ENCODE measurements at places on chromosomes 11 and 22.
A peak's percentile ranks its signal among the peaks of the same experiment; 100 is the strongest.

DNA sequence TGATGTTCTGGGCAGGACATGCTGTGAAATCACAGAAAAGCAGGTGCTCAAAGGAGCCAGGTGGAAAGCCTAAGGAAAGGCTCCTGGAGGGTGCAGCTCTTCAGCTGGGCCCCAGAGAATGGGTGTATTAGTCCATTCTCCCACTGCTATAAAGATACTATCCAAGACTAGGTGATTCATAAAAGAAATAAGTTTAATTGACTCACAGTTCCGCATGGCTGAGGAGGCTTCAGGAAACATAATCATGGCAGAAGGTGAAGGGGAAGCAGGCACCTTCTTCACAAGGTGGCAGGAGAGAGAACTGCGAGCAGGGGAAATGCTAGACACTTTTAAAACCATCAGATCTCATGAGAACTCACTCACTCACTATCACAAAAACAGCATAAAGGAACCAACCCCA lies 43.1 kb upstream of the DEUP1 start:
- DNase-seq, result no peak

DNA sequence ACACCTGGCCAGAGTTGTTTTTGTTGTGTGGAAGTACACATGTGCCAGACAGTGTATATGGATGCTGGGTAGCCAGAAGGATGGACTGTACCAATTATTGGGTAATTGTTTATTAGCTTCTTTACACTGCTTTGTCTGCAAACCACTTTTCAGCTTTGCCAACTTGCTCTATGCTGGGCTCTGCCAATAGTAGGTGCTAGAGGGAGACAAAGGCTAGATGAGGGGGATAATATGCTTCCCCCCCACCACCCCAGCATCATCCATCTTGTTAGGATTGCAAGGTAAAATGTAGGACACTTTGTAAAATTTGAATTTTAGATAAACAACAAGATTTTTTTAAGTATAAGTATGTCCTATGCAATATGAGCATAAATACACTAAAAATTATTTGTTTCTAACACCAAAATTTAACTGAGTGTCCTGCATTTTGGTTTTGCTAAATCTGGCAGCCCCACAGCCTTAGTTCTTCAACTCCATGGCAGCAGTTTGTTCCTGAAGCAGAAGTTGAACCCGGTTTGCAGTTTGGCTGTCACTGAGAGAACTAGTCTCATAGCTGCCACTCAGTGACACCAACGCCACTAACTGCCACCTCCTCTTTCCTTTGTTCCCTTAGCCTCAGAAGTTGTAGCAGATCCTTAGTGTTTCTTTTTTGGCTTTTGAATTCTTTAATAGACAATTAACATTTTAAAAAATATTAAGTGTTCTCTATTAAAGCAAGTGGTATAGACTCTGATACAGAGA lies 78.8 kb downstream of the CCDC81 start:
- DNase-seq, result no peak

GRCh38 chr11:45815747-45816146 lies 10.8 kb downstream of the SLC35C1 start:
- DNase-seq, result no peak

- DNase-seq, result peak; percentile 11
Observed at GRCh38 chr11:2128511-2129307, 10.5 kb downstream of the IGF2 start.

GRCh38 chr22:44531487-44531886 lies 33.5 kb upstream of the RTL6 start:
- DNase-seq, result no peak

GRCh38 chr11:33475993-33476392 lies 218.8 kb downstream of the HIPK3 start:
- no peak for DNase-seq

GRCh38 chr11:61413496-61413895 lies 16.3 kb downstream of the CPSF7 start:
- no peak for DNase-seq

DNA sequence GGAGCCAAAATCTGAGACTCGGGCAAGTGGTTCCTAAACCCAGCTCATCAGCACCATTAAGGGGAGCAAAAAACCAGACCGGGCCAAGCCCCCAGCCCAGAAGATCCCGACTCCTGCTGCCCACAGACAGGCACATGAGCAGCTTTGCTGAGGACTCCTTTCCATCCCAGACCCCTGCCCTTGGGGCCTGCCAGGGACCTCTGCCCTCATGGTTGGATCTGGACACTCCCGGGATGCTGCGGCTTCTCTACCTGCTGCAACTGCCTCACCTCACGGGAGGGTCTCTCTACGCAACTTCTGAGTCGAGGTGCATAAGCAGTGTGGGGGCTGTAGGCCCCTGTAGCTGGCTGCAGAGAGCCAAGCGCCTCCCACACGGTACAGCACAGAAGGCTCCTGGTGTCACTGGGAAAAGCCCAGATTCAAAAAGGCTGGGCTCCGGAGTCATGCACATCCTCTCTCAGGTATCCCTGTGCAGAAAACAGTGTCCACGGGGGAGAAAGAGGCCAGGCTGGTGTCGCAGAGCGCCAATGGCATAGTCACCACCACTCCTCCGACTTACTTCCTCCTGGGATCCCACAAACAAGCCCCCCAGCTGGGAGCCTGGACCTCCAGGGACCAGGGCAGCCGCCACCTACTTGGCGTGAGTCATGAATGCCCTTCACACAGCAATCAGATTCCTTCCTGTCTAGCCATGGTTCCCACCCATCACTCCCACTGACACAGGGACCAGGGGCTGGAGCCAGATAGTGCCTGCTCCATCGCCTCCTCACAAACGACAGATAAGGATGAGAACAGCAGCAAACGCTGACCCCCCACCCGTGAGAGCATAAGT lies 122.1 kb downstream of the BCR start:
- DNase-seq, result no peak

DNA sequence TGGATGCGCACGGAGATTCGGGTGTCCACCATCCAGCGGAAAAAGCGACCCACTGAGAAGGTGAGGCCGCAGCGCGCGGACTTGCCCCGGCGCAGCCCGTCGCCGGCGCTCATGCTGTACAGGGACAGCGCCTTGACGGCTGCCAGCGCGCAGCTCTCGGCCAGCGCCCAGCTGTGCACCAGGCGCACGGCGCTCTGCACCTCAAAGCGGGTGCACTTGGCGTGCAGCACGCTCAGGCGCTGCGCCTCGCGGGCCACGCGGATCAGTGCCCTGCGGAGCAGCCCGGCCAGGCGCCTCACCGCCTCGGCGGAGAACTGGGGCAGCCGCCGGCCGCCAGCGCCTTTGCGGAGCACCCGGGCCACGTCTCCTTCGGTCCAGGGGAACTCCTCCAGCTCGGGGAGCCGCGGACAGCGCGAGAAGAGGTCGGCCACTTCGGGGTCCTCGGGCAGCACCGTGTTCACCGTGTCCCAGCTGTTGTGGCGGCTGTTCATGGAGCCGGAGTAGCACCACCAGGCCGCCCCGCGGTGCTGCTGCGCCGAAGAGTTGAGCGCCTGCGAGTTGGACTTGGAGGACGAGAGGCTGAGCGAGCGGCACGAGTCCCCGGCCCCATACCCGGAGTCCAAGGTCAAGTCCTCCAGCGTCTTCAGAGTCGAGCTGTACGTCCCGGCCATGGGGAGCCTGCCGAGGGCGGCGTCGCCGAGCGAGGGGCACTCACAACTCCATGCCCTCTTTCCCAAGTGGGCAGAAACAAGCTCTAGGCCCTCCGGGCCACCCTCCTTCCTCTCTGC lies 703 bp downstream of the ABTB2 start:
- DNase-seq, result peak; percentile 83

DNA sequence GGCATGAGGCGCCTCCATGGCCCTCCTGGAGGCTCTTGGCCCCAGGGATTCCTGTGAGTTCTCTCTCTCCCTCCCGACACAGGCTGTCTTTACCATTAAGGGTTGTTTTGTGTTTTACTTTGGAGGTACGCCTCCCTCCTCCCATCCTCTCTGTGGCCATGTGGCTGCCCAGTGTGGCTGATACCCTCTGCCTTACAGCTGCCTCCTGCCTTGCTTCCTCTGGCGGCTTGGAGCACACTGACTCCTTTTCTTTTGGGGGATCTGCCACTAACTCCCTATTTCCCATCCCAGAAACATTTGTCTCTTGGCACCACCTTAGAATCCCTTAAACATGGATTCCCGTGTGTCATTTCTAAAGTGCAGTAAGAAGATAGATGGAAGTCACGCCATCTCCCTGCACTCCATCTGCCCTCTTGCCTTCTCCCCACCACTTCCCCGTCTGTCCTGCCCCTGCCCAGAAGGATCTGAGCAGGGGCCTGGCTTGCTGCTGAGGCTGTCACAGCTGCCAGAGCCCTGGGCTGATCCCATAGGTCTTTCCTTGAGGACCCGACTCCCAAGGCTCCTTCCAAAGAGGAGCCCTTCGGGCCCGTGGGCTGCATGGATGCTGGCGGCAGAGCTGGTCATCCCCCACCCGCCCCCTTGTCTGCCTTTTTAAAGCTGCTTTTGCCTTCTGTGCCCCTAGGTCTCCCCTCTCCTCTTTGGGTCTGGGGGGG lies 15.1 kb upstream of the ACR start:
- DNase-seq, result no peak

- peak; percentile 23 for DNase-seq
Observed at GRCh38 chr22:19885841-19886592, 31.3 kb upstream of the GNB1L start.
